ENCODE measurements at places on chromosomes 16 and 17.
A peak's percentile ranks its signal among the peaks of the same experiment; 100 is the strongest.

DNA sequence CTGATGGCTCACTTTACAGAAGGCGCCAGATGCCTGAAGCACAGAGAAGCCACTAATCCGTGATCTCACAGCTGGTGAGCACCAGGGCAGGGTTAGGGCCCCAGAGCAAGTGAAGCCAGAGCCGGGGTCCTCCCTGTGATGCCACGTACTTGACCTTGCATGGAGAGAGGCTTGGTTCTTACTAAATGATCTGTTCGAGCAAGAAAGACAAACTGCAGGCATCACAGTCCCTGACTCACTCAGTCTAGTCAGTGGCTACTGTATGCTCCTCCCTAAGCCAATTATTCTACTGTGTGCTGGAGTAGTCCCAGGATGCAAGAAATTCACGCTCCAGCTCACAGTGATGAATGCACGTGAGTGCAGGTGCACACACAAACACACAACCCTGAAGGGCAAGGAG lies 55.4 kb downstream of the SDK2 start:
- no peak for DNase-seq

- DNase-seq, result no peak
Observed at GRCh38 chr16:50841081-50841886, 99.4 kb downstream of the CYLD start.

- DNase-seq, result no peak
Observed at GRCh38 chr17:29747660-29748059, 124.9 kb upstream of the CORO6 start.

GRCh38 chr17:40699371-40699770 lies 4.2 kb downstream of the KRT24 start:
- DNase-seq, result no peak

GRCh38 chr17:81052199-81052997 lies 17.4 kb downstream of the BAIAP2 start:
- DNase-seq, result no peak

GRCh38 chr16:68834550-68834949 lies 8.8 kb upstream of the TANGO6 start:
- DNase-seq, result no peak

DNA sequence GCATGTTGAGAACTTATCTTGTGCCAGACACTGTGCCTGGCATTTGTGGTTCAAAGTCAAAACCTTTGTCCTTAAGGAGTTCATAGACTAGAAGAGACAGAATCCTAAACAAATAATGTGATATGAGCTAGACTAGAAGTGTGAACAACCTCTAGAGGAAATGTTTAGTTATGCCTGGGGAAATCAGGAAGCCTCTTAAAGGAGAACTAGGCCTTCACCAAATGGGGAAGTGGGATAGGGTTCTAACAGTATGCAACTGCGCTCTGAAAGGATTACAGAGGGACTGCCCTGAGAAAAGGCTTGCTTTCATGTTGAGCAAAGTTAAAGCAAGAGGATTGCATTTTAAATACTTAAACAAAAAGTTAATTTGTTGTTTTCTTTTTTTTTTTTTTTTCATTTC lies 4.9 kb downstream of the RUNDC1 start:
- DNase-seq, result no peak

- DNase-seq, result no peak
Observed at GRCh38 chr17:74924250-74924948, at the start of gene OTOP2. OTOP2 (plus strand) TSS chr17:74924273; CDS start chr17:74924633, 360 bp downstream.

GRCh38 chr16:48385253-48386150 lies at the start of gene SIAH1:
SIAH1 (minus strand) TSS chr16:48385413; CDS start chr16:48362428, 22,985 bp downstream.
- peak; percentile 83 for DNase-seq

DNA sequence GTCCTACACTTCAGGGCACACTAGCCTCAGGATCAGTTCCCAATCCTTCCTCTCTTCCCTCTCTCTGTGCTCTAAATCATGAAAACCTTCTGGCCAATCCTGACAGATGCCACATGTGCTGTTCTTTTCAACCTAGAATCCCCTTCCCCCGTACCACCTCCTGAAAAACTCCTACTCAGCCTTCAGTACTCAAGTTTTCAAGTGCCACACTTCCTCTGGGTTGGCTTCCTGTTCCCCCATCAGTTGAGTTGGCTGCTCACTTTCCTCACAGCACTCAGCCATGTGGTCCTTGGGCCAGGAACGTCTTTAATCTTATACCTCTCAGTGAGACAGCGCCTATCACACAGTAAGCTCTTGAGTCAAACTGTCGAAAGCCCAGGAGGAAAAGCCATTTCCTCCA lies 3.3 kb downstream of the ASPHD1 start:
- no peak for DNase-seq

- DNase-seq, result no peak
Observed at GRCh38 chr16:11759163-11759834, 16.6 kb upstream of the TXNDC11 start.

GRCh38 chr17:69047368-69048263 lies 13.1 kb downstream of the ABCA9 start:
- DNase-seq, result peak; percentile 45

GRCh38 chr16:67399218-67399733 lies 6.0 kb upstream of the TPPP3 start:
- no peak for DNase-seq

DNA sequence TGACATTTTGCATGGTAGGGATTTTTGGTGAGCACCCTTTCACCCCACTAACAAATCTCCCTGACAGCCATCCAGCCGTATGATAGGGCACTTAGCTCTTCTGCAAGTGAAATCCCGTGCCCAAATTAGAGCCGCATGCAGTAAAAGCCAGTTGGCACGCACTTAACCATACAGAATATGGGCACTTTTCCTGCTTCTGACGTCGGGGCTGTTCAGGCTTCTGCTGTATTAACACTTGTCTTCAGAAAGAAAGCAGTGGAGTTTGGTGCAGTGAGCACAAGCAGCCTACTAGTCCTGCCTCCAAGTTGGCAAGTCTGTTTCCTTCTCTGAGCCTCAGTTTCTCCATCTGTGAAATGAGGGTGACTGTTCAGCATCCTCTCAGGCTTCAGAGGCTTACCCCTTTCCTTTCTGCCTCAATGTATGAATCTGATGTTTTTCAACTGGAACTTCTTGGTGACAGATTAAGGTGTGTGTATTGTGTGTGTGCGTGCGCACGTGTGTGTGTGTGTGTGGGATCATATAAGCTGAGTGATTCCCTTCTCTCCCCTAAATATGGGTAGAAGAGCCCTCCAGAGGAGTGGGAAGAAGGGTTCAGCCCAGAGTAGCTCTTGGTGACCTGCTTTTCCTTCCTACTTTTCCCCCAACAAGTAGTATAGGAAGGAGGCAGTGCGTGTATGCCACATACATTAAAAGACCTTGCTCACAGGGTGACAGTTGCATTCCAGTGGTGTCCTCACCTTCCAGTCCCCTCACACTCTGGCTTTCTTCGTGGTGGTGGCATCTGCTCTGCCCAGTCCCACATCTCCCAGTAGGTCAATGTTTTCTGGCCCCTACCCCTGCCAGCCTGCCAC lies 19.0 kb downstream of the IGF2BP1 start:
- no peak for DNase-seq

DNA sequence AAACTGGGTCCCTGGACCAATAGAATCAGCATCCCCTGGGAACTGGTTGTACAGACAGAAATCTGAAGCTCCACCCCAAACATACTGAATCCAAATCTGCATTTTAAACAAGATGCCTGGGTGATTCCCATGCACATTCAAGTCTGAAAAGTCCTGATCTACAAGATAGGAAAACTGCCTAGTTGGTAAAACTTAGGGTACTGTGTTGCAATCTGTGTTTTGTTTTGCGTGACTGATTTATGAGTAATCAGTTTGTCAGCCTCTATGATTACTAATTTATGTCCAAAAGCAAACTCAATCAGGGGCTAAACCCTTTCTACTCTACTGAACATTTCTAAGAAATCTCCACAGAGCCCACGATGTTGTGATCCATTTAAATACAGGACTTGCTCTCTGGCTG lies 103.8 kb downstream of the YPEL2 start:
- peak; percentile 14 for DNase-seq

- DNase-seq, result peak; percentile 26
Observed at GRCh38 chr17:40915721-40916256, 21.7 kb downstream of the KRT23 start.

- DNase-seq, result no peak
Observed at GRCh38 chr16:71255721-71256120, 25.2 kb upstream of the HYDIN start.

DNA sequence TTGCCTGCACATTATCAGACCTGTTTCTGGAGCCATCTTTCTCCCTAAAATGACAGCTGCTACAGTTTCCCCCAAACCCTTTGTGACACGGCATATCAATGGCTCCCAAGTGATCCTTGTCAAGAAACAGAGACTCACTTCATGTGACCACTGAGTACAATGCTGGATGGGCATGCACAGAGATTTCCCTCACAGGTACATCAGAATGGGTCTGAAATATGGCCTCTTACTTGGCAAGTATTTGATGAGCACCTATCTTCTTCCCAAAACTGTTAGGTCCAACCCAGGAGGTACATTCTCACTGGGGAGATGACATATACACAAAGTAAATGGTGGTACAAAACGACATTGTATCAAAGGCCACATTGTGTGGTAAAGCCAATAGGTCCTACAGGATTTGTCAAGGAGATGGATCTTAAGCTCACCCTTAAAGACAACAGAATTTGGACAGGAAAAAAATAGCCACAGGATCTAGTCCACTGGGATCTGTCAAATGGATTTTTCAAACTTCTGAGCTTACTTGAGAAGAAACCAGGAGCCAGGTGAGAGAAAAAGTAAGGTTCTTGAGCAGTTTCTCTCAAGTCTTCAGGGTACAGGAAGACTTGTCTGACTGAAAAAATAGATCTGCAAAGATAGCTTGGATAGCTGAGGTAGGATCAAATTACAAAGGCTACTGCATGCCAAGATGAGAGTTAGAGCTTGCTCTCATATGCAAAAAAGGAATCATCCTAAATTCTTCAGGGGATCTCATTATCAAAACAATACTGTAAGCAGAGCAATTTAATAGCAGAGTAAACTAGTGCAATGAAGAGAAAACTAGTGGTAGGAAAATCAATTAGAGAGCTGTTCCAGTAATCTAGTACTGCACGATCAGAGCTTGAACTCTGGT lies 28.8 kb downstream of the RNF43 start:
- DNase-seq, result no peak

- no peak for DNase-seq
Observed at GRCh38 chr16:610513-611381, 20.0 kb upstream of the WFIKKN1 start.

DNA sequence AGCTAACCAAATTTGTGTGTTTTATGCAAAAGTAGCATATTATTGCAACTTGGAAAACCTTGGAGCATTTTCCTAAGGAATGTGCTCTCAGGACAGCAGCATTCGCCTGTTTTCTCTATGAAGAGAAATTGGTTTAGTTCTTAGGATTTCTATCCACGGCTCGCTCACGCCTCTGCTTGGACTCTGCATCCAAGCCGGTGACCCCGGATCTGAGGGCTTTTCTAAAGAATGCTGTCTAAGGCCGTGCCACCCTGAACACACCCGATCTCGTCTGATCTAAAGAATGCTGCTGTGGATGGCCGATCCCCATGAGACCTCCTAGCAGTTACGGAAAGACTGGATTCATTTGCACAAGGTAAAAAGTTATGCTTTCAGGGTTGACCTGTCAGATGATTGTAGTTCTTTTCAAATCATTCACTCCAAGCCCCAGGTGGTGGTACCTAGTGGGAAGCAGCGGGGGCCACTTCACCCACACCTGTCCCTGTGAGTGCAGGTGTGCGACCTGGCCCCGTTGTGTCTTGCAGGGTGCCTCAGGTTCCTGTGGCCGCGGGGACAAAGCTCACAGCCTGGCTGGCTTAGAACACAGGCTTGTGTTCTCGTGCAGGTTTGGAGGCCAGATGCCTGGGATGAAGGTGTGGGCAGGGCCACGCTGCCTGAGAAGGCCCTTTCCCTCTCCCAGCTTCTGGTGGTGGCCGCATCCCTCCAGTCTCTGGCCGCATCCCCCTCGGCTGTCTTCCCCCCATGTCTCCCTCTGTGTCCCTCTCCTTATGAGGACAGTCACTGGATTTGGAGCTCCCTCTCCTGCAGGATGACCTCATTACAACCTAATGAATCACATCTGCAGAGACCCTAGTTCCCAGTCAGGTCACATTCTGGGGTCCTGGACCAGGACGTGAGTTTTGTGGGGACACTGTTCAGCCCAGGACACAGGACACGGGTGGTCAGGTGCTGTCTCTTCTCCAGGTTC lies 71.1 kb downstream of the BANP start:
- no peak for DNase-seq

DNA sequence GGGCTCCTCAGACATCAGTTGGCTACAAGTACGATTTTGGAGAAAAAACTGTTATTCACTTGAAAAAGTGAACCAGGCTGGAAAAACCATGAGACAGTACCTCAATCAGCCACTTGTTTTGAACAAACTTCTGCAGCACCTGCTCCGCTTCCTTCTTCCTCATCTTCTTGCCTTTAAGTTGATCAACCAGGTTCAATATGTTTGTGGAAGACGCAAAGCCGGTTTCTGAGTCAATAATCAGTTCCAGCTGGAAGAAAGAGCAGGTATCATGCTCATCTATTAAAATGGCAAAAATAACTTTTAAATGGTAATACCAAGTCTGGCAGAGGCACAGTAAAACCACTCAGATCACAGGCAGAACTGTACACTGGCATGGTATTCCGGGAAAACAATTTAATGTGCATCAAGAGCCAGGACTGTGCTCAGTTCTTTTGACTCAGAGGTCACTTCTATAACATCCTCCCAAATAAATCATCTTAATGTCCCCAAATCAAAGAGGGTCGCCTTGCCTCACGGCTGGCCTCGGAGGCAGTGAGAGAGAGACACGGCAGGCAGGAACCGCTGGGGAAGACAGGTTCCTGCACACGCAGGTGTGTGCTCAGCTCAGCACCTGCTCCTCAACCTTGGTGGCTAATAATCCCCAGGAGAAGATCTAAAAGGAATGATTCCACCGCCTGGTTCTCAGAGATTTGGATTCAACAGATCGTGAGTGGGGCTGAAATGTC lies 29.7 kb downstream of the KDM8 start:
- DNase-seq, result no peak

DNA sequence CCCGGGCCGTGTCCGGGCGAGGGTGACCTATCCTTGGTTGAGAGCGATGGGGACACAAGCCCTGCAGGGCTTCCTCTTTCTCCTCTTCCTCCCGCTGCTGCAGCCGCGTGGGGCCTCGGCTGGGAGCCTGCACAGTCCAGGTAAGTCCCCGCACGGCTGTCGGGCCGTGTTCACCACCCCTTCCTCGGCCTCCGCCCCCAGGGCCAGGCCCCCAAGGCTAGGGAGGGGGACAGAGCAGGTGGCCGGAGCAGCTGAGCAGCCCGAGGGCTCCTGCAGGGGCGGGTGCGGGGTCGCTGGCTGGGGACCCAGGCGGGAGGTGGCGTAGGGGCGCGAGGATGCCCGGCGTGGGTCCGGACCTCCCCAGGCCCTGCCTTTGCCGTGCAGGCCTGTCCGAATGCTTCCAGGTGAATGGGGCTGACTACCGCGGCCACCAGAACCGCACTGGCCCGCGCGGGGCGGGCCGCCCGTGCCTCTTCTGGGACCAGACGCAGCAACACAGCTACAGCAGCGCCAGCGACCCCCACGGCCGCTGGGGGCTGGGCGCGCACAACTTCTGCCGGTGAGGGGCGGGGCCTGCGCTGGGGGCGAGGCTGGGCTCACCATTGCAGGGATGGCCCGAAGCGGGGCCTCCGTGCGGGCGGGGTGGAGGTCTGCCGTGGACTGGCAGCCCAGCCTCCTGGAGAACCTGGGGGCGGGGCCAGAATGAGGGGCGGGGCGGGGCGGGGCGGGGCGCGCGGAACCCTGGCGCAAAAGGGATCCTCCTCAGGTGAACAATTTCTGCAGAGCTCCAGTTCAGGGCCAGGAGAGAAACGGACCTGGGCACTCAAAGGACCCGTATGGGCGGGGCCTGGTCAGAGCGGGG lies 631 bp downstream of the KREMEN2 start:
- peak; percentile 74 for DNase-seq

Data from LoVo (cell line).